ENCODE measurements at places on chromosomes 13 and 19.
A peak's percentile ranks its signal among the peaks of the same experiment; 100 is the strongest.

GRCh38 chr13:42148538-42148937, 100.1 kb downstream of the DGKH start:
- no peak for DNase-seq

DNA sequence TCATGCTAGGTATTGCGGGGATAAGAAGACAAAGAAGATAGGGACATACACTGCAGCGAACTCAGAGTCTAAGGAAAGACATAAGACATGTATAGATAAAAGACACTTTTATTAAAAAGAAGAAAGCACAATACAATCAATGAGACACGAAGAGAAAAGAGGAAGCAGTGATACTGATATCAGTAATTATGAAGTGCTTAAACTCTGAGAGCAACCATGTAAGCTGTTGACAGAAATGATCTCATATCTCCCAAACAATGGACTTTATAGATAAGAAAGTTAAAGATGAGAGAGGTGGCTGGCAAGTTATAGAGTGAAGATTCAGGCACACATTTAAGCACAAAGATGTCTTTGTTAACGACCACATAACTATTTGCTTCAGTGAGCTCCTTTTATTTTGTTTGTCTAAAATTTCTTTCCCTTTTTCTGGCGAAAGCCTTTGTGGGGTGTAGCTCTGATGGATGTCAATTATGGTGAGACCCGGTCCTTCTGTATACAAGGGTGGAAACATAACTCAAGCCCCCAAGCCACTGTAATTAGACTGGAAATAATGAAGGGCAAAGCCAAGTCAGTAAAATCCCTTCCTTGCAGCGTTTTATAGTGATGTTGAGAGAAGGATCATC, 818.0 kb upstream of the SLC10A2 start:
- no peak for DNase-seq

GRCh38 chr13:56697011-56697410, 443.7 kb upstream of the PRR20A start:
- DNase-seq = no peak

DNA sequence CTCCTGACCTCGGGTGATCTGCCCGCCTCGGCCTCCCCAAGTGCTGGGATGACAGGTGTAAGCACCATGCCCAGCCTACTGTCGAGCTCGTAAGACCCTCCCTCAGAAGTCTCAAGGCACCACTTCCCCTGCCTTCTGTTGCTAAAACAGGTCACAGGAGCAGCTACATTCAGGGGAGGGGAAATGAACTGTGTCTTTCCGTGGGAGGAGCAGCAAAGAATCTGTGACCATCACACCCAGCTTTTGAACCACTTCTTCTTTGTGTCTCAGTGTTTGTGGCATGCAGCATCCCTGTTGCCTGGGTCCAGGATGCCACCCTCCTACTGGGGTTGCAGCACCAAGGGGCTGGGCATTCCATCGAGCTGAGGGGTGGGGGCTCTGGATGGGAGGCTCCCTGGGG, 7.7 kb upstream of the CSNK1G2 start:
- DNase-seq = no peak

GRCh38 chr19:28633319-28634018, 579.5 kb downstream of the UQCRFS1 start:
- DNase-seq = no peak

GRCh38 chr13:81957121-81957520, 1616.2 kb upstream of the SPRY2 start:
- DNase-seq = no peak

- no peak for DNase-seq
Observed at GRCh38 chr19:39263912-39264305, 4.3 kb upstream of the IFNL2 start.

DNA sequence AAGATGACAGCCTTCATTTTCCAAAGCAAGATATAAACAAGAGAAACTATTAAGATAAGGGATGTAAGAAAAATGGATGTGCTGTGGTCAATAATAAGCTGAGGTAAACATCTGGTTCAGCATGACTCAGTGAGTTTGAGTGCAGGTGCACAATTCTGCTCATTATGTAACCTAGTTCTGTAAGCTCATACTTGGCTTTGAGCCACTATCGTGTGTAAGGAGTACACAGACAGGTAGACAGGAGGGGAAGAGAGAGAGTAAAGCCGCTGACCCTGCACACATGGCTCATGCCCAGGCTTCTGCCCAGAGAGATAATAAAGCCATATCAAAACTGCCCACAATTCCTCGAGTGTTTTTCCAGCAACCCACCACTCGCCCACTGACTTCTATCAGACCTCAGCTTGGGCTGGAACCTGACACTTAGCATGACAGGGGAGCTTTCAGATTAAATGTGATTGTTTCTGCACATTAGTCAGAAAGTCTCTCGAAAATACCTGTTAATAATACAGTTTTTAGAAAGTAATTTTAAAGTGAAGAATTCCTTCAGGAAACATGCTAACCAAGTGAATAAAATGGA, 51.7 kb downstream of the ZNF91 start:
- no peak for DNase-seq

GRCh38 chr13:49403996-49404702, 39.7 kb downstream of the CAB39L start:
- no peak for DNase-seq

- DNase-seq = peak; percentile 45
Observed at GRCh38 chr13:66348745-66349690, 881.1 kb downstream of the PCDH9 start.

DNA sequence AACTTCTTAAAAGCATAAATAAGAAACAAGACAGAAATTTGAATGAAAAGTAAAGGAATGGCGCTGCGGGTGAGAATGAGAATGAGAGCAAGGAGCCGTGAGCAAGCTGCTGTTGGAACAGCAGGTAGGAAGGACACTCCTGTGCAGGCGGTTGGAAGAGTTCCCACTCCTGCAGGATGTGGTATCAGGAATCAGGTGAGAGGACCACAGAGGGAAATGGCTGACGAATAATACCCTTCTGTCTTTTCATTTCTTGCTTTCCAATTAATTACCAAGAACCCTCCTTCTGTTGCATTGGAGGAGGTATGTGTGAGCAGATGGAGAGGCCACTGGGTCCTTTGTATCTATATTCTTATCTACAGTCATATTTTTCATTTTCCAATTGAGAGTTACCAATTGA, 1504.2 kb downstream of the EFNB2 start:
- DNase-seq = no peak

Measured in dorsolateral prefrontal cortex (tissue), 122 donors.